ENCODE measurements at places on chromosomes 7 and 10.

DNA sequence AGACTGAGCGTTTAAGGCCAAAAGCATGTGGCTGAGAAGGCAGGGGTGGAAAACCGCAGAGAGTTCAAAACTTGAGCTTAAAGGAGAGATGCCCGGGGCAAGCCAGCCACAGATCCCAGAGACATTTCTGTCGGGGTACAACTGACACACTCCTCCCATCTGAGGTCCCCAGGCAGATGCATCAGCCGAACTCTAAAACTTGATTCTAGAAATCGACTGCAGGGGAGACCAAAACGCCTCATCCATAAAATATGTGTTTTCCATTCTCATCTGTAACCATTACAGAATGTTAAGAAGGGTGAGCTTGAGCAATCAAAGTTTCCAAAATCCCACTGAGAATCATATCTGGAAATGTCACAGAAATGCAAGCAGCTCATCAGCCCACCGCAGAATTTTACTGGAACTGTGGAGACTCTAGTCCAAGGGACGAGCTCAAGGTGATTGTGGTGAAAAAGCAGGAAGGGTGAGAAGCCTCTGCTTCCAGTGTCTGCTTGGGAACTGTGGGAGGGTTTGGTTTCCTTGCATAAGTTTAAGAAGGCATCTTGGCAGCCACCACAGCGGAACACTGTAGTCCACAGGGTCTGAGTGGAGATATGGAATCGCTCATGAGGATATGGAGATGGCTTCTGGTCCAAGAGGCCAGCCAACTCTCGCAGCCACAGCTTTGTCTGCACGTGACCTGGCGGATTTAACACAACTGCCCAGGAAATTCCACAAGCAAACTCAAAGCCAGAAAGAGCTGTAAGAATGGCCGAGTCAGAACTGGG, 249.2 kb downstream of the SFMBT2 start:
- no peak for DNase-seq

- no peak for DNase-seq
These were observed 539.9 kb upstream of the C7orf33 start for GRCh38 chr7:148050492-148051158.

GRCh38 chr7:78139335-78139734, 340.8 kb downstream of the PHTF2 start:
- no peak for DNase-seq

DNA sequence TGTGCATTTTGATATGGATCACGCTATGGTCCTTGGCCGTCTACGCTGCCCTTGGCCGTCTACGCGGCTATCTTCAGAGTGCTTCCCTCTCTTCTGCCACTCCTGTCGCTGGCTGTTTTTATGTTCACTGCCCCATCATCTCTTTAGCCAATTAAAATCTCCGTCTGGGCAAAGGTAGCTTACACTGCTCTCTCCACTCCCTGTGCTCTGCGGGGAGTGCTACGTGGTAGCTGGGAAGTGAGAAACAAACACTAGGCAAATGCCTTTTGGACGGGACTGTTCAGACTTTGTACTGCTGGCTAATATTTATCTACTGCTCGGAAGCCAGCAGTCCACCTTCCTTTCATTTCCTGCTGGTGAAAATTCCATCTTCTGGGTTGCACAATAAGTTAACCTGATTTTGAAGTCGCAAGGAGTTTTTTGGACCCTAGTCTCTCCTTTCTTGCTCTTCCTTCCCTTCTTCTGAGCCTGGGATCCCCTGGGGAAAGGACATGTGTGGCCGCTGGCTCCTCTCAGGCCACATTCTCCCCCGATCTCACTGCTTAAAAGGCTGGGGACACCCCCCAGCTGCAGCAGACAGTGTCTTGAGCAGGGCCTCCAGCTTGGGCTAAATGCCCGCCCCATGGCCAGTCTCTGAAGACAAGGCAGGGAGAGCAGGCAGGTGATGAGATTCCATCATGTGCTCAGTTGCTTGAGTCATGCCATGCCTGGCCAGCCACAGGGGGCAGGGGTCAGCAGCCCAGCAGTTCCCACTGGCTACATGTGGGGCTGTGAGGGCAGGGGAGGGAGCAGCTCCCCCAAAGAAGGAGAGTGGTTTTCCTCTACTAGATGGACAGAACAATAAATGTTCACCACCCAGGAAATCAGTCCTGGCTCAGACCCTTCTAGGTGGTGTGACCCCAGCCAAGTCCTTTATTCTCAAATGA, 25.5 kb upstream of the RBM33 start:
- no peak for DNase-seq

DNA sequence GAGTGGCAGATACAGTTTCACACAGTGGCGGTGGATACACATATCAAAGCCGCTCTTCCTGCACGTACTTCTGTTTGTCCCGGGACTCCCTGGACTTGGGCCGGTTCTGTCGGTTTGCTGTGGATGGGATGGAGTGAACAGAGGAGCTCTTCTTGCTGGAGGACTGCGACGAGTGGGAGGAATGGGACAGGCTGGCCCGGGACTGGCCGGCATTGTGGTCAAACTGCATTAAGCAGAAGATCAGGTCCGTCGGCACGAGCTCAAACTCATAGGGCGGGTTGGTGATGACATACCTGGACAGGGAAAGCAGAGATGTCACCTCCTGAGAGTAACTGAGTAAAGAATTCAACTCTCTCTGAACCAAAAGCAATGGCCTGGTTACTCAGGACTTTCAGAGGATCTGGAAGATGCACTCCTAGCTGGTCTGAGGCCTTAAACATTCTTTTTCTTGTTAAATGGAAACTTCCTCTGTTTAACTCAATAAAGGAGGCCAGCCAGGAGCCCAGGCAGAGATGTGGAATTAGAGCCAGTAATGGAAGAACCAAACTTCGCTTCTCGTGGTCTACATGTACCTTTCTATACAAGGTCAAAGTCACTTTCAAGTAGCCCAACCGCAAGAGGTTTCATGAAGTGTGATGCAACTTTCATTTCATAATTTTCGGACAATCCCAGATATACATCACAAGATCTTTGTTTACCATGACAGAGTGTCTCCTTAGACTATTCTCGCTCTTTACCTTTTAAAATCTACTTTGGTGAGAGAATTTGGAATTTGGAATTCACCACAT, 750.2 kb downstream of the KCNMA1 start:
- DNase-seq = no peak

Measured in activated naive CD8-positive, alpha-beta T cell treated with anti-CD3 and anti-CD28 coated beads, Interleukin-2, amount 50 U/mL, for 24 hours (primary cell).